HepG2 (cell line): ENCODE measurements at places on chromosomes 6 and 20. TPM values are rescaled to one million over a fixed set of nuclear protein-coding genes. Genes with fewer than 3 reads are reported as not detected.

DNA sequence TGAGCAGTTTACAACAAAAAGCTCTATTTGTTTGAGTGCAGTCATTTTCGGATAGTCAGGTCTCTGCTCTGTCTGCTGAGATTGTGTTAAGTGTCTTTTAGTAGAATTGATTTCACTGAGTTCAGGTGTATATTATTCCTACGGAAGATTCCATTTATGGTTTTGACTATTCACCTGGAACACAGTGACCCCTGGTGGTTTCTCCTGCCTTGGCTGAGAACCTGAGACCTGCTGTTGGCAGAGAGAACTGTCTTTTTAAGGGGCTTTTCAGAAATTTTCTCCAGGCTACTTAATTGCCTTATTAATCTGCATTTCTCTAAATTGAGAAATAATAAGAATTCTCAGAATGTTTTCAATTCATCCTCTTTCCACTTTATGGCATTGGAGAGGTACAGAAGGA lies 508.0 kb downstream of the TBC1D32 start:
- H3K27ac ChIP-seq = no peak overlapping the region
- no peak overlapping the region for H3K4me3 ChIP-seq
- H3K27me3 ChIP-seq = no peaks in the 10 kb centered on the region
- no peaks in the 10 kb centered on the region for H3K36me3 ChIP-seq
- peak; percentile 52 for DNase-seq
- H3K4me1 ChIP-seq = no peaks in the 10 kb centered on the region

DNA sequence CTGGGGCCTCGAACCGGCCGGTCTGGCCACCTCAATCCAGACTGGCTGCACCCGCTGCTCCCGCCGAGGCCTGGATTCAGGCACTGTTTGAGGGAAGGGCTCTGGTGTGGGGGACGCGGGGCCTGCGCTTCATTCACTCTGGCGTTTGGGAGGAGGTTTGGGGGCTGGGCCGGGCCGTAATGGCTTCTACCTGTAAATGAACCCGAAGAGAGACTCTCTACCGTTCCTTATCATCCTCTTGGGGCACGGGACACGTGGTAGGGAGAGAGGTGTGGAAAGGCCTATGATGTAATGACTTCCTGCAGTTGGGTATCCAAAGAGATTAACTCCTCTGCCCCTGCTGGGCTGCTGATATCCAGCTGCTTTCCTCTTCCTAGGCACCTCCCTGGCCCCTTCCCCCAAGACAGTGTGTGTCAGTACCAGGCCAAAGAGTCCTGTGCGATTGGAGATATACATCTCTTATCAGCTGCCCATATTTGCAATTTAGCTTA lies 1.8 kb downstream of the FOXO3 start:
- H3K27me3 ChIP-seq = no peaks in the 10 kb centered on the region
- H3K4me1 ChIP-seq = peaks cover 51% of the 10 kb centered on the region
- H3K4me3 ChIP-seq = peak overlapping the region; percentile 81
- H3K36me3 ChIP-seq = peaks cover 2% of the 10 kb centered on the region; the same call in 1 of the 2 replicates
- DNase-seq = peak; percentile 80
- peak overlapping the region; percentile 59 for H3K27ac ChIP-seq

DNA sequence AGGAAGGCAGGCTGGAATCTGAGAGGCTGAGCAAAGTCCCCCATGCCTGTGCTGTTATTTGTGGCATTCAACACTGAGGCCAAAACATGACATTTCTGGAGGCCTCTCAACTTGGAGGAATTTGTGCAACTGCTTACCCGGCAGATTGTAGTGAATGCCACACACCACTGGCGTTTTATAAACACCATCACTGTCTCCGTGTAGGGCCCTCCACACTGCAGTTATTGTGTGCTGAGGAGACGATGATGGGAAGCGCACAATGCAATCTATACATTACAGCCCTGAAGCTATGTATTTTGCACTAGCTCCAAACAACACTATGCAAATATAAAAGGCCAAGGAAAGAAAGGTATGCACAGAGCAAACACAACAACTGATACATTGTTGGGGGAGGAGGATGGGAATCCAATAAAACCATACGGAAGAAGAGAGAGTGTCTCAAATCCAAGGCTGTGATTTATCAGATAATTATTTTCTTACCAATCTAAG lies 106.5 kb downstream of the SMLR1 start:
- 0 out of 2 replicates have a peak, but pooled peaks cover 1% of the 10 kb centered on the region for H3K36me3 ChIP-seq
- peak overlapping the region; percentile 73 for H3K27ac ChIP-seq
- H3K4me3 ChIP-seq = no peak overlapping the region
- H3K27me3 ChIP-seq = no peaks in the 10 kb centered on the region
- peaks cover 75% of the 10 kb centered on the region for H3K4me1 ChIP-seq

The SLC35D3 gene
- not detected in 2 replicates for total RNA-seq

GRCh38 chr6:16625291-16626265 lies 135.7 kb downstream of the ATXN1 start:
- peaks cover 10% of the 10 kb centered on the region; the same call in 1 of the 2 replicates for H3K4me1 ChIP-seq
- H3K27ac ChIP-seq = no peak overlapping the region
- H3K4me3 ChIP-seq = no peak overlapping the region
- peaks cover 1% of the 10 kb centered on the region; the same call in 1 of the 2 replicates for H3K36me3 ChIP-seq

GRCh38 chr6:73074175-73074574 lies 151.1 kb downstream of the KHDC1L start:
- H3K27me3 ChIP-seq = no peaks in the 10 kb centered on the region
- no peaks in the 10 kb centered on the region for H3K4me1 ChIP-seq
- no peak overlapping the region for H3K4me3 ChIP-seq
- no peak for DNase-seq
- no peaks in the 10 kb centered on the region for H3K36me3 ChIP-seq
- no peak overlapping the region for H3K27ac ChIP-seq
